Pulmonary artery endothelial cell (primary cell): ENCODE measurements at places on chromosomes 11 and 22. TPM values are rescaled to one million over a fixed set of nuclear protein-coding genes. Genes with fewer than 3 reads are reported as not detected.

DNA sequence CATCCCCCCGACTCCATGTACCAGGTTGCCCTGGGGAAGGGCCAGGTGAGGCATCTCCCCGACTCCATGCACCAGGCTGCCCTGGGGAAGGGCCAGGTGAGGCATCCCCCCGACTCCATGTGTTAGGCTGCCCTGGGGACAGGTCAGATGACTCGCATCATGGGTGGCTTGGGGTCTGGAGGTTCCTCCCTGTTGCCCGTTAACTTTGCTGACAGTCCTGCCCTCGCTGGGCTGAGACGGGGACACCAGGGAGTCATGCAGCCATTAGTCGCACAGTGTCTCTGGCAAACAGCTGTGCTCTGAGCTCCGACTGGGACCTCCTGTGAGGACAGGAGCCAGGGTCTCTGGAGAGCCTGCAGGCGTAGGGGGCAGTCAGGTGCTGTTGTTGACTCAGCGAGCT is 336.1 kb downstream of the TBC1D22A start:
- no peak for DNase-seq

GRCh38 chr11:111347002-111347722 is 31.9 kb downstream of the POU2AF1 start:
- no peak for DNase-seq

Gene OR4D5
- total RNA-seq: not detected in 2 replicates

Gene MAP6
- total RNA-seq: 0.13 and 0.14 TPM in 2 replicates

DNA sequence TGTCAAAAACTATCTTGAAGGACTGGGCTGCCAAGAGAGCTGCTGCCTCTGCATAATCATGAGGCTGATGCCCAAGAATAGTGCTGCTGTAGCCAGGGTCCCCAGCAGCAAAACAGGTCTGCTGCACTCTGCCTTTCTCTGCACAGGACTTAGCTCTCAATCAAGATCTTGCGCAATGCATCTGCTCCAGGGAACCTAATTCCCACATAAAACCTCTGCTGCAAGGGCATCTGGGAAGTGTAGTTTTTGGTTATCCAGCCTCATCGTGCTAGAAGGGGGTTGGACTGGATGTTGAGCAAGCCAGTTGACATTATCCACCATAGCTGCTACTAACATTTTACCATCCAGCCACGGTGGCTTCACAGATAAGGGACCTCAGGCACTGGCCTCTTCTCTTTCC is 192.7 kb downstream of the C11orf91 start:
- DNase-seq: no peak

DNA sequence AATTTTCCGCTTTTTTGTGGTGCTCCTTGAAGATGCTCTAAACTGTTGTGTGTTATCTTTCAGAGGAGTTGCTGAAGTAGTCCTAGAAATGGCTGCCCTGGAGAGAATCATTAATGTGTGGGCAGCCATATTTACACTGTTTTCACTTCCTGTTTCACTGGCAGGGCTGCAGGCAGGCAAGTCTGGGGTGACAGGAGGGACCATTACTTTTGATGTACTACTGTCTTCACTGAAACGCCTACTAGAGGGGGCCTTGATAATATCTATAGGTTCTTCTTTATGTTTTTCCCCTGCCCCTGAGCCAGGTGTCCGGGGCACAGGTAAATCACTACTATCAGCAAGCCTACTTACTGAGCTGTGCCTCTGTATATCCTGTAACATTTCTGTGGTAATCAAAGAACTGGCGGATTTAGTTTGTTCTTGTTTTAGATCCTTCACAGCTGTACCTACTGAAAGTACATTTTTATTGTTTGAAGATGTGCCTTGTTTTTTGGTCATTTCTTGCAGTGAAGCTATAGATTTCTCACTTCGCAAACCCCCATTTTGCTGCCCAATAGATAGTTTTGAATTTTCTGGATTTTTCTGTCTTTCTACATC is 39.7 kb downstream of the ACAT1 start:
- DNase-seq: no peak

Gene SLC22A12
- total RNA-seq: not detected in 2 replicates
